ENCODE measurements at places on chromosomes 6 and 20.

GRCh38 chr20:3103369-3104032 is 19.0 kb upstream of the AVP start:
- no peak for DNase-seq

DNA sequence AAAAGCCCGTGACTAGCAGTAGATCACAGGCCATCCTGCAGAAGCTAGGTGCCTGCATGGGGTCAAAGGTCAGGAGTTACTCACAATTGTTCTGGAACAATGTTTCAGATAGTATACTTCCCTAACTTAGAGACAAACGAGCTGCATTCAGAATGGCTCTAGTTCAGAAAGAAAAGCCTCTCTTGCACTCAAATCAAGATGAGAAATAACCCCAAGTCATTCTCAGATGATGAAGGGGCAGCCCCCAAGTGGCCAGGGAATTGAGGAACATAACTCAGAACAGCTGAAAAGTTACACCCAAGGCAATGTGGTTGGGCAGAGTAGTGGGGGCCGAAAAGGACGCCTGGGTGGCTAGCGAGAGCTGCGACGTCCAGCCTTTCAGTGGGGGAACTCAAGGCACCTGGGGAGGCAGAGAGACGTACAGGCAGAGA is 27.8 kb downstream of the FYN start:
- DNase-seq = no peak

DNA sequence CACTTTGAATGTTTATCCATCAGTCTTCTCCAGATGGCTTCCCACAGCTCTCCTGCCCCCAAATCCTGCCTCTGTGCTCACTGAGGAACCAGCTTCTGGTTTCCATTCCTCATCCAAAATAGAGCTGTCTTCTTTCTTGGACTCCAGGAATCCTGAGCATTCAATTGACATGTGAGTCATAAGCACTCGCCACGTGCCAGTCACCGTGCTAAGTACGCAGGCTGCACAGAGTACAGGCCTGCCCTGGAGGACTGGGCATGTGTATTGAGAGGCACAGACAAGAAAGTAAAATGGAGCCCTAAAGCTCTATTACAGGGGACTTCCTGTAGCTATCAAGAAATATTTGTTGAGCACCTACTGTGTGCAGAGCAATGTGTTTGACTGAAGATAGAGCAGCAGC is 39.7 kb upstream of the LRFN2 start:
- no peak for DNase-seq

DNA sequence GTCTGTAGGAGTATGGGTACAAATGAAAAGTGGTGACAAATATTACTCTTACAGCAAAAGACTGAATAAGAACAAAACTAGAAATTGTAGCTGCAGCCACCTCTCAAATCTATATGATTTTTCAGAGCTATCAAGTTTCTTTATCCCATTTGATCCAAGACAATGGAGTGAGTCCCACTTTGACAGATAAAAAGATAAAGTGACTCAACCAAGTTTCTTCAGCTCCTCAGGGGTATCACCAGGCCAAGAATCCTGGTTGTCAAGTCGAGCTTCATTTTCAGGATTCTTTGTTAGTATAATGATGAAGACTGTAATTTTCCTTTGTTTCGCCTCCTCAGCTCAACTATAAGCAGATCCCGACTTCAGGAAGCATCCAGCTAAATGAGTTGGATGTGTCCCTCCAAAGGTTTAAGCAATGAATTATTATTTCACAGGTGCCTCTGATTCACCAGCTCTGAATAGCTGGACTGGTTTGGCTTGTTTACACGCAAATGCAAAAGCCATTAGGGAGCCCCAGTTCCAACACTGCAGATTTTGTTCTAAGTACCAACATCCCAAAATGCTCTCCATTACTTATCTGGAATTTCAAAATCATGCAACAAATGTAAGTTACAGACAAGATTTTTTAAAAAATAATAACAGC is 238.9 kb downstream of the MAFB start:
- DNase-seq = no peak

DNA sequence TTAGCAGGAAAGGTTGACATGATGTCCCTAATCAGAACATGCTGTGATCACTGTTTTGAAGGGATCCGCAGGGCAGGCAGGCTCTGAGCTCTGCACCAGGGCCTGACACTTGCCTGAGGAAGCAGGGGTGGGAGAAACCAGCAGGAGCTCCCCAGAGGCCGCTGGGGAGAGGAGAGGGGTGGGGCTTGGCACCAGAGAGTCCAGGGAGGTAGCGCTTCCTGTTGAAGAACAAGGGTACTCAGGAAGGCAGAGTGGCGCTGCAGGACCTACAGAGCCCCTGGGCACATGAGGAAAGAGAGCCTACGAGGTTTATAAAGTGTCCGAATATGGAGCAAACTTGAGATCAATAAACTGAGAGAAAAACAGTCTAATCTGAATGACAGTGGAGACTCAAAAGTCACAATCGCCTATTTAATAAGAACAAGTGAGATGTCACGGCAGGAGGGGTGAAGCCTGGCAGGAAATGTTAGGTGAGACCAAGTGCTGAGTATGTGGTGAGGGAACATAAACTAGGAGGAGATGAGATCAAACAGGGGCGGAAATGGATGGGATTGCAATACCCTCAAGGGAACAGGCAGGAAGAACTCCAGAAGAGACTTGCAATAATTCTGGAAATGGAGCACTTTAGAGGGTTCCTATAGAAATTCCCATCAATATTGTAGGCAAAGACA is 5.8 kb upstream of the TBXT start:
- no peak for DNase-seq

DNA sequence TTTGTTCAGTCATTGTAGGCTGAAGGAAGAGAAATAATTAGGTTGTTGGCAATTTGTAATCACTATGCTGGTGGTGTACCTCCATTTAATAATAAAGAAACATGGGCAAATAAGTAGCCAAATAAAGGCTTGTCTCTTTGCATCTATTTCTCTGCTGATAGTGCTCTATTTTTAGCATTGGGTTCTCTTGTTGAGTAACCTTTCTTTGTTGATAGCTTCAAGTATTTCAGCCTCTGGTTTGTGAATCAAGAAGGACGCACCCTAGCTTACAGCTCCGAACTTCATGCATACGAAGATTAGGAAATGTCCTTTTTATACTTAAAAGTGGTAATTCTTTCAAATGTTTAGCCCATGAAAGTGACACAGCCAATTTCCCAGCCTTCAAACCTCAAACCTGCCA is 2.6 kb downstream of the PPP1R14C start:
- no peak for DNase-seq

GRCh38 chr20:60034231-60035110 is 76.2 kb downstream of the CDH26 start:
- no peak for DNase-seq

DNA sequence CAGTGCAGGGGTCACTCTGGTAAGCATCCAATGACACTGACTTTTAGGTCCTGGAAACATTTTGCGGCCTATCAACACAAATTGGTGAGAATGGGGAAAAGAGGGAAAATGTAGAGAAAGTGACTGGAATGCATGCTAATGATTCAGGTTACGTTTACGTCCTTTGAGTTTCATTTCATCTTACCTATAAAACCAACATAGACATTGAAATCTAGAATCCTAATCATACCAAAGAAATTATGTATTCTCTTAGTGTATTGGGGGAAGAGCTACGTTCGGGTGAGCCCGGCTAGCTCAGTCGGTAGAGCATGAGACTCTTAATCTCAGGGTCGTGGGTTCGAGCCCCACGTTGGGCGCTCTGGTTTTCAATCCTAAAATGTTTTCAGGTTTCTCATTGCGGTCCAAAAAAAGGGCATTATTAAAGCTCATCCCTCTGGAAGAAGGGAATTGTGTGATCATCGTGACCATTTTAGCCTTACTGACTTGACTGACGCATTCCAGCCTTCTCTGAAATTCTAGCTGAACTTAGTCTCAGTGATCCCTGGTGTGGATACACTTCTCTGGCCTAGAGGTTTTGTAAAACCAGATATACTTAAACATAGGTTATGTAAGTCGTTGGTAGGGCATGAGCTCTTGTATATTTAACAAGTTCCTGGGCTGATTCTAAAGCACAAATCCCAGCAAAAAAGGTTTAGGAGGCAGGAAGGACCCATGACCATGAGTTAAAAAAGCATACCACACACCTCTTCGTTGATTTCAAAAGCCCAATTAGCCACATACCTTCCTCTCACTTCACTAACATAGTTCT is 18.3 kb downstream of the HMGN4 start:
- DNase-seq = no peak

Measured in sciatic nerve (tissue), 2 donors.